ENCODE measurements at places on chromosomes 2 and 18.

DNA sequence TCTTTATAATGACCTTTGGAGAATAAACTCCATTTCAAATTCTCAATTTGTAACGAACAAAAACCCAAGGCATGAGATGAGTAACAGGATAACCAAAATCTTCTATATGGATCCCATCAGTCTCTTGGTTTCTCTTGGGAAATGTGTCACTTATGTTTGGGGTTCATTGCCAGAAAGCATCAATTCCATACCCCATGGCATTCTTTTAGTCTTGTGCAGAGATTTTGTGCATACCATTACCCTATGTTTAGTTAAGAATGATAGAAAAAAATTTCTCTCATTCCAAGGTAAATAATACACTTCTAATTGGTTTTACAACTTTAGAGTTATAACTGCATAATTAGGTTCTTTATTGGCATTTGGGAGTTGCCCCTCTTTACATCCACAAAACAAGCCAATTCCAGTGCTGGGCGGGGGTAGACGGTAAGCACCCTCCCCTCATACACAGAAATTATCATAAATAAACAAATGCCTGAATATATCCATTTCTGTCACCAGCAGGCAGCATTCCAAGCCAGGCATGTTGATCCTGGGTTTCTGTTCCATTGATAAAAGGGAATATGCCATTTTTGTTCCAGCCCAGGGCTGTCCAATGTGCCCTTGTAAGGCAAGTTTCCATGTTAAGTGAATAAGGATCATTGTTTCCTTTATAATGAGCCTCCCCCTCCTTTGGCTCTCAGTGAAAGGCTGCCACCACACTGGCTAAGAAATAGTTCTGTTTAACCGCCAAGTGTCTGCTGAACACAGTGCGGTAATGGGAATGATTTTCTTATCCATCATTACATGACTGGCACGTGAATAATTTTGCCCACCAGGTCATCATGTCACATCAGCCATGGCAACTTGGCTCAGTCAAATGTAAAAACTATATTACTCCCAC, 680.1 kb upstream of the ZEB2 start:
- DNase-seq: no peak

DNA sequence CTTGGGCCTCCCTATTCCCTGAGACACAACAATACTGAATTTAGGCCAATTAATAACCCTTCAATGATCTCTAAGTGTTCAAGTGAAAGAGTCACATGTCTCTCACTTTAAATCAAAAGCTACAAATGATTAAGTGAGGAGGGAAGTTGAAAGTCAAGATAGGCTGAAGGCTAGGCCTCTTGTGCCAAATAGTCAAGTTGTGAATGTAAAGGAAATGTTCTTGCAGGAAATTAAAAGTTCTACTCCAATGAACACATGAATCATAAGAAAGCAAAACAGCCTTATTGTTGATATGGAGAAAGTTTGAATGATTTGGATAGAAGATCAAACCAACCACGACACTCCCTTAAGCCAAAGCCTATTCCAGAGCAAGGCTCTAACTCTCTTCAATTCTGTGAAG, 286.9 kb downstream of the MEIS1 start:
- DNase-seq: no peak

DNA sequence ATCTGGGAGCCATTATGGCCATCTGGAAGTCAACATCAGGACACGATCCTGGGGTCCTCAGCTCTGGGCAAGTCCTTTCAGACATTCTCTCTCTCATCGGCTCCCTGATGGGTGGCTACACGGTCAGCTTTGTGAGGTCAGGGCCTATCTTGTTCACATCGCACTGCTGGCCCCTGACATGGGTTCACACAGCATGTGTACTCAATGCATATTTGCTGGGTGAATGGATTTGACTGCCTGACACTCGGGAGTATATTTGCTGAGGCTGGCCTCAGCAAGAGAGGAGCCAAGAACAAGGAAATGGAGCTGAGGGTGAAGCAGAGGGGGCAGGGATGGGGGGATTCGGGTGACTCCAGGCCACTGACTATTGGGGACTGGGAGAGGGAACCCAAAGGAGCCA, 50.5 kb downstream of the SLC4A5 start:
- DNase-seq: no peak

DNA sequence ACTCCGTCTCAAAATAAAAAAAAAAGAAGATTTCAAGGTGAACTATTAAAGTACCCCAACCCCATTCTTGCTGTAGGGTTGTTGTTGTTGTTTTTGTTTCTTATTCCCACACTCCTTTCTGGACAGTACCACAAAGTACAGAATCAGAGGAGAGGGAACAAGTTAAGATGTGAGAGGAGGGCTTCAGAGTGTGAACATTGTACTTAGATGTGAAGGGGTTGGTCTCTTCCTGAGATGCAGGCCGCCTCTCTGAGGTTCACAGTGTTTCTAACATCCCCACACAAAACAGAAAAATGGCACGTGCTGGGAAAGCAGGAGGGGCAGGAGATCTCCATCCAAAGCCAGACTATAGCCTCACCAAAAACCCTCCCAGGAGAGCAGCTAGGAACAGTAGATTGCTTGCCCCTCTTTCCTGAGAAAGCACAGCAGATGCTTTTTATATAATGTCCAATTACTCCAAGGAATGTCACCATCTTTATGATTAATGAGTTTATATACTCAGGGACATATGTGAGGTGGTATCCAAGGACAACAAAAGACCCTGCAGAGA, 22.6 kb downstream of the ADD2 start:
- no peak for DNase-seq

GRCh38 chr2:149125031-149125725, 86.7 kb downstream of the LYPD6B start:
- no peak for DNase-seq

DNA sequence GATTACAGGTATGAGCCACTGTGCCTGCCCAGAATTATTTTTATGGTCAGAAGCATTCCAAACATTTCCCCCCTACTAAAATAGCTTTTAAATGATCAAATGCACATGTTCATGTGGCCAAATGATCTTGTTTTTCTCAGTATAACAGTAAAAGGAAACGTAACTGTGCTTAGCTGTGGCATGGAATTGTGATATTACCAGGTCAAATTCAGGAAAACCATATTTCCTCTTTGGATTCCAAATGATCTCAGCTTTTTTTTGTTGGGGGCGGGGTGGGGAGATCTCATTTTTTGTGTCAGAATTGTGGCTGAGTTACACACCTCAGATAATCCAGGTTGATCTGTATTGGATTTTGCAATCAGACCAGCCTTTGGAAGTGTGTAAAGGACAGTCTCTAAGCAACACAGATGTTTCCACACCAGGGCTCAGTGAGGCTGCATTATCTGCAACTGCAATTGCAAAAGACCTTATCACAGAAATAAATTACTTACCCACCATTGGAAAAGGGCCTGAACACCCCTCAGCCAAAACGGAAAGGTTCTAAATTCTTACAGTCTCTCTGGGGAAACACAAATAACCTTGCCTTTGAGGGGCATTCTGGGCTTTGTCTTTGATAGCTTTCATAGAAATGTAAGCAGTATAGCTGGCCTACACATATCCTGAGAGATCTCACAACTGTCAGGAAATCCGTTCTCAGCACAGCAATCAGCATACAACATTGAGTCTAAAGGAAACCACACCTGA, 8.4 kb downstream of the CASP10 start:
- no peak for DNase-seq

DNA sequence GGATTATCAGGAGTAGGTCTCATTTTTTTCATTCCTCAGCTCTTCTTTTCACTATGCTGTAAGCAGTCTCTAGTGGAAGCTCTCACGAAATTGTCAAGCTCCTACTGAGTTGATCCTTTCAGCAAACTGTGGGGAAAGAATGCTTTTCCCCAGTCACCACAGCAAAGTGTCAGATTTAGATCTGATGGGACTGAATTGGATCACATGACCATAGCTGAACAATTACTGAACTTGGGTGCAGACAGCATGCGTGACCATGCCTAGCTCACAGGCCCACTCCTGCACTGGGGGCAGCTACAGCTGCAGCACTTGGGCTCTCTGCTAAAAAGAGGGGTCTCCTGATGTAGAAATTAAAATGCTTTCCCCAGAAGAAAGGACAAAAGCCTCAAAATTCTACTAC, 3.1 kb downstream of the ARHGAP15 start:
- no peak for DNase-seq

GRCh38 chr18:23503038-23503962, at the start of gene RMC1:
Gene RMC1, plus strand, starts transcription at chr18:23503511. Its CDS starts 108 bp downstream, at chr18:23503619.
- DNase-seq: peak; percentile 73

- DNase-seq: no peak
Observed at GRCh38 chr18:36128530-36128870, 640 bp downstream of the SLC39A6 start.

- no peak for DNase-seq
Observed at GRCh38 chr2:19312949-19313348, 45.5 kb downstream of the OSR1 start.

DNA sequence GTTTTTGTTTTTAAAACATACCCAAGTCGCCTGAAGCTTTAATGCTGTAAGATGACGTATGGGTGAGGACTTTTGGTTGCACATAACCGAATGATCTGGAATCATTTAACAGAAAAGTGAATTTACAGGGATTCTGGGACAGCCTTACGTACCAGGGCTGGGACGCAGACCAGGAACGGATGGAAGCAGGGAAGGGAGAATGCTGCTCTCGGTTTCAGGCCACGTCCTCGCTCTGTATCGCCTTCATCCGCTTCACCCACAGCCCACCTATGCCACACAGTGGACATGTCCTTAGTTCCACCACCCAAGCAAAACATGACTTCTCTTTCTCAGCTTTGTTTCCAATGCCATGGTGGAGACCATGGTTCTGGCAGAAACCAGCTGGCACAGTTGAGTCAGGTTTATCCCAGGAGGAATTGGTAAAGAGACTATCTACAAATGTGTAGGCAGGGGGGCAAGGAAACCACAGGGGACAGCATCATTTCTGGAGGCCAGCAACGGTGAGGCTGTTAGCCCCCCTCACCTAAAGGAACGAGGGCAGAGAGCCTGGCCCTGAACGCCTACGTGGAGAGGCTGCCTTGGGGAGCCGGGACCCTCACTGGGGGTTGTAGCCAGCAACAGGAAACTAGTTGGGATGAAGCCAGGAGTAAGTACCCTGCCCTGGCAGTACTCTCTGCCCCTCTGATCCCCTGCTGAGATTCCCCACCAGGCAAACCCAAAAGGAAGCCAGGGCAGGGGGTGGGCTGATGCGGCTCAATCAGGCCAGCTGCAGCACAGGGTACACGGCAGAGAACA, 132.5 kb downstream of the NDUFA10 start:
- no peak for DNase-seq

DNA sequence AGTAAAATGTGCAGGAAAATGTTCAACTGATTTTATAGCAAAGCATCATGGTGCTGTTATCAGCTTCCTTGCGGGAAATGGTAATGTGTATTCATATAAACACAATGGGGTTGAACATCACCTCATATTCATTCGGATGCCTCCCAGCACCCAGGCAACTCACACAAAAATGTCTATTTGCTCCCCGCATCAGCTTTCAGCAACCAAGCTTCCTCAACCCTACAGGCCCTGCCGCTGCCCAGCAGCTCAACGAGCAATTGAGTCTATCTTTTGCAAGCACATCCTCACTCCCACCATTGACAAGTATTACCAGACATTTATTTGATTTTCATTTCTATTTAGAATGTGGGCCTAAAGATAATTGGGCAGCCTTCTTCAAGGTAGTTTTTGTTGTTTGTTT, 2161.4 kb upstream of the PIK3C3 start:
- DNase-seq: no peak

Measured in fibroblast of skin of left biceps (primary cell).